ENCODE measurements at places on chromosomes 12 and 14.

DNA sequence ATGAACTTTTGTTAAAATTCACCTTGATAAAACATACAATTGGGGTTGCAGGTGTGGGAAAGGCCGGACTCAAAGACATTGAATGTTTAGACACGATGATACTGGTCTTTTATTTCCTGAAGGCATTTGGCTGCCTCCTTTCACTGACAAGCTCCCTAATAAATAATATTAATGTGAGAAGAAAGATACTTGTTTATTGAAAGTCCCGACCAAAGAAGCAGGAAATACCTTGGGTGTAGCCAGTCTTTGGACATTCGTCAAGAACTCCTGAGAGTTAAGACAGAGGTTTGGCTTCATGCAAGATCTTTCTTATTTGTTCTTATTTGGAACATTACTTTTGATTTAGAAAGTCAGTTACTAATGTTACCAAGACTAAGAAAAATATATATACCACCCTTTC lies 1133.8 kb upstream of the SEL1L start:
- DNase-seq, result no peak

DNA sequence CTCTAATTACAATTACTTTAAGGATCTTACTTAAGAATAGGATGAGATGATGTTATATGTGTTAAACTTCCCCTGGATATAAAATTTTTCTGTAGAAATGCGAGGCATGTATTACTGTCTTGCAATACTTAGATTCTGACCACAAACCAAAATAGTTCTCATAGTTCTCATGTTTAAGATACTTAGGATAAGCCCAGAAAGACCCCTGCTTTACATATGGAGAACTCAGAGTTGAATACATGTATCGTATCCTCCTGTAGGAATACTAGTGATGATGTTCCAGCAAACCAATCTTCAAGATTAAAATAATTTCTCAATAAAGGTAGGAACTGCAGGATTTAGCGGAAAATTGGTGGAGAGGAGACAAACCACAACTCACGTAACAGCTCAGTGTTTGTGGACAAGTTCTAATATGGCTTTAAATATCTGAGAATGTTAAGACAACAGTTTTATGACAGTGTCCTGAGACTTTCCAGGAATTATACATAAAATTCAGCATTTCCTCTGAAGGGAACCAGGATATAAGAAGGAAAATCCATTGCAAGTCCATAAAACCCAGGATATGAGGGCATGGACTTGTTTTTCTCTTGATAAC lies 114.7 kb upstream of the CRY1 start:
- DNase-seq, result no peak

GRCh38 chr14:35355981-35356841 lies 48.3 kb downstream of the NFKBIA start:
- DNase-seq, result no peak

DNA sequence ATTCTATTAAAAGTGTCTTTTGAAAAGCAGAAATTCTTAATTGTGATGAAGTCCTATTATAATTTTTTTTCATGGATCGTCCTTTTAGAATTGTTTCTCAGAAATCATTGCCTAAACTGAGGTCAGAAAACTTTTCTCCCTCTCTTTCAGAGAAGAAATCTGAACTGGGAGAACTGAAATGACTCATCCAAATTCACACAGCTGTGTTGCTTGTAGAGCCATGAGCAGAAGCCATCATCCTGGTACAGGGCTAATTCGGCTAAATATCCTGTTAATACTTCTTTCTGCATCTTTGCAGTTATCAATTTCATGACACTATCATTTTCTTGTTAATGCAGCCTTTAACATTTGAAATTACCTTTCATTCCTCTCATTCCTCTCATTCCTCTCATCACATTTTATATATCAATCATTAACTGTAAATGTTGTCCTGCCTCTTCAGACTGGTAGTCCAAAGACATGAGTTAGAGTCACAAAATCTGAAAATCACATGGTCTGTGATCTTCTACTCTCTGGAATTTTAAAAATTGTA lies 15.5 kb downstream of the SLC15A5 start:
- DNase-seq, result no peak

- DNase-seq, result peak; percentile 65
Measured at GRCh38 chr12:3084742-3085141, 7.6 kb downstream of the TSPAN9 start.

GRCh38 chr12:66598079-66598478 lies 80.8 kb downstream of the GRIP1 start:
- DNase-seq, result no peak

DNA sequence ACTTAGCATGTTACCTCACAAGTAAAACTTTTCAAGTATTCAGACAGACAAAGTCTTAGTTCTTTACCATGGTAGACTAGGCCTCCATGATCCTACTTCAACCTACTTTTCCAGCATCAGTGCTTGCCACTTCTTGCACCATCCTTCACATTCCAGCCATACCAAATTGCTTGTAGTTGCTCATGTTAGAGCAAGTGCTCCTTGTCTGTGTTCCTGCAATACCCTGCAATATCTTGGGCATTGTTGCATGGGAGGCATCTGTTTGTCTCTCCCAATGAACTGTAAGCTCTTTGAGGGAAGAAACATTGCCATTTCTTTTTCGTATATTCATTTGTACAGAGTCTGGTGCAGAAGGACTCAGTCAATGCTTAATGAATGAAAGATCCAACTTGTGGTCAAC lies 78.0 kb downstream of the SRGAP1 start:
- DNase-seq, result no peak

DNA sequence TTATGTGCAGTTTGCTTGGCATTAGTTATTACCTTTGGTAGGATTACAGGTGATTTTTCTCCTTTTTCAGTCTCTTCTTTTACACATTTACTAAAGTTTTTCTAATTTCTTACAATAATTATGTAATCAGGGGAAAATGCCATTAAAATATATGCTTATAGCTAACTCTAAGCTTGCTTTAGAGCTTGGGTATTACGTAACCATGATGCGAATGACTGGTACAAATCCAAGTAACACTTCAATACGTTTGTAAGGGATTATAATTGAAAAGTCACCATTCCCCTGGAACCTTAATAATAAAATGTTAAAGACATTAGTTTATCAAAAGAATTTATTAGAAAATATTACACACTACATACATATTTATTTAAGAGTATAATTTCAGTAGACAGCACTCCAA lies 71.6 kb downstream of the SCAF11 start:
- DNase-seq, result no peak

Data from iPS DF 19.7 (cell line).